ENCODE measurements at places on chromosomes 5 and 9. TPM values are rescaled to one million over a fixed set of nuclear protein-coding genes. Genes with fewer than 3 reads are reported as not detected.
A peak's percentile ranks its signal among the peaks of the same experiment; 100 is the strongest.

Gene PRDM9
- not detected for polyA plus RNA-seq

DNA sequence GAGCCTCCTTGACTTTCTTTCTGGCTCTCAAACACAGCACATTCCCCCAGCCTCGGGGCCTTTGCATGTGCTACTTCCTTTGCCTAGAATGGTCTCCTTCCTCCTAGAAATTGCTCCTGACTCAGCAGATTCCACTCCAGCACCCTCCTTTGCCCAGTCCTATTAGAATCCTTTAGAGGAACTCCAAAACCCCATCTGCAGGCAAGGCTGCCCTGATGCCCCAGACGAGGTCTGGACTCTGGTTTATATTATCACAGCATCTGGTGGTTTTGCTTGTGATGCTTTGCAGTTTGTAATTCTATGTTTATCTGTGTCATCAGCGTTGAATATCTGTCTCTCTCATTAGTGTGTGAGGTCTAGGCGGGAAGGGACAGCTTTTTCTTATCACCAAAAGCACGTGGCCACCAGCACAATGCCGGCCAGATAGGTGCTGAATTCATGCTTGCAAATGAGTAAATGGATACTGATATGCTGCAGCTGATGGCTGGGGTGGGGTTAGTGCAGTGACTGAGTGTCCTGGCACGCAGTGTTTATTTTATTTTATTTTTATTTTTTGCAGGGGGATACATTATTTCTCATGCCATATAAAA is 30.0 kb upstream of the ANKH start:
- no peak for DNase-seq

Gene PCDHGC5
- polyA plus RNA-seq: 0.03 TPM

DNA sequence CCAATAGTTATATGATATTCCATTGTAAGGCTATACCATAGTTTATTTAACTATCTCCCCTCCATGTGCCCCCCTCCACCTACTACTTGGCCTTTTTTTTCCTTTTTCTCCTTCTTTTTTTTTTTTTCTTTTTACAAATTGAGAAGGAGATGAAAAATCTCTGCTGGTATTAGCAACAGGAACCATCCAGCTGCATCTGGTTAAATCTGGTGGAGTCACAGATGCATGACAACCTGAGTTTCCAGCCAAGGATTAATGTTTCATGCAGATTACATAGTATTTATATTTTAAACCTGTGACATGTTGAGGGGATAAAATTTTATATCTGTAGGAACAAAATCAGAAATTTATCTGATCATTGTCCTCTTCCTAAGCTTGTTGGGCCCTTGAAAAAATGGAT is 128.5 kb upstream of the IQGAP2 start:
- no peak for DNase-seq

DNA sequence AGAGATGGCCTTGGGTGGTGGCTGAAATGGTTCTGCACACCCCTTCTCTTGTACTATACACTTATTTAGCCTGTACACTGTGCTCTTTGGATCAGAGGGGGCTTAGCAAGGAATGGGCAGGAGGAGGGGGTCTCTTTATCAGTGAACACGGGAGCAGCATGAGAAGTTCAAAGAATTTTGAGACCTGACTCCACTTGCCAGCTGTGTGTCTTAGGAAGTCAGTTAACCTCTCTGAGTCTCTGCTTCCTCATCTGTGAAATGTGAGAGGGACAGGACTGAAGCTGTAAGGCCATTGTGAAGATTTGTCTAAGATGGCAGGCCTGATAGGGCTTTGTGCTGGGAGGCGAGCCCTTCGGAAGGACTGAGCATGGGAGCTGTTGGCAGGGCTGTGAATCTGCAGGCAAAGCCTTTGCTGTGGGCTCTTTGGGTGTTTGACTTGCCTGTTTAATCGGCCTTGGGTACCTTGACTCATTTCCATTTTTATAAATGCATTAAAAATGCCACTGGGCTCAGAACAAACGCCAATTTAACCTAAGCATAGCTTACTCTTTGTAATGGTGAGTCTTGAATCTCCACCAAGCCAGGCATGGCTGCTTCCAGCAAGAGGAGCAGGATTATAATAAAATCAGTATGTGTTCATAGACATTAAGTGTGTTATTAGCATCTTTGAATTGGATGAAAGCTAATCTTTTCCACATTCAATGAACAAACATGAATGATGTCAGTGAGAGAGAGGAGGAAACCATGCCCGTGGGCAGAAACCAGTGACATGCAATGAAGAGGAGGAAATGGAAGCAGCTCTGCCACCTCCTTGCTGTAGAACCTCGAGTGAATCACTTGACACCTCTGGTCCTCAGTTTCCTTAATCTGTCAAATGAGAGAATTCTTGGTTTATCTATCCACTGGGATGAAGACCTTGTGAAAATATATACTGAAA is 89.4 kb downstream of the MACROH2A1 start:
- no peak for DNase-seq

- no peak for DNase-seq
These were observed 32.0 kb downstream of the ANGPTL2 start for GRCh38 chr9:127090341-127090985.

DNA sequence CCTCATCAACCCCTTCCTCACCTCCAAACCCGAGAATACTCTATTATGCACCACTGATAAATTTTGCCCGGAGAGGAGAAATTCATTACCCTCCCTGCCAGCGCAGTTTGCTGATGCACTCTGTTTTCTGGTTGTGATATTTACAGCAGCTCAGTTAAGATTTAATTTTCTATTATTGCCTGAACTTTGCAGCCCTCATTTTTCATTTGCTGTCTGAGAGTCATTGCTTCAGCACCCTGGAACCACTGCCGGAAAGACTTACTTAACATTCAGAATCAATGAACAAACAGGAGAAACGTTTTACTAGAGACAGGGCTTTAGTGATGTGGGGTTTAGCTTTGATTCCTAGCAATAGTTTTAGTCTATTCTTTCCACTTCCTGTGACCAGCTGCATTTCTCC is 56.7 kb upstream of the MAMDC2 start:
- DNase-seq: no peak

- peak; percentile 32 for DNase-seq
These were observed 4.3 kb upstream of the RNF44 start for GRCh38 chr5:176541338-176542134.

GRCh38 chr9:98873951-98874371 is 66.5 kb downstream of the GALNT12 start:
- DNase-seq: no peak

GRCh38 chr5:157857816-157858526 is 974 bp downstream of the CLINT1 start:
- DNase-seq: no peak

Gene GSN
- polyA plus RNA-seq: 33.7 TPM

Gene ESM1
- polyA plus RNA-seq: not detected

Gene C6
- not detected for polyA plus RNA-seq

Gene RMI1
- 17.0 TPM for polyA plus RNA-seq

Data from A549 (cell line).